NCI-H2171 (cell line): ENCODE measurements at places on chromosomes 4 and X.

DNA sequence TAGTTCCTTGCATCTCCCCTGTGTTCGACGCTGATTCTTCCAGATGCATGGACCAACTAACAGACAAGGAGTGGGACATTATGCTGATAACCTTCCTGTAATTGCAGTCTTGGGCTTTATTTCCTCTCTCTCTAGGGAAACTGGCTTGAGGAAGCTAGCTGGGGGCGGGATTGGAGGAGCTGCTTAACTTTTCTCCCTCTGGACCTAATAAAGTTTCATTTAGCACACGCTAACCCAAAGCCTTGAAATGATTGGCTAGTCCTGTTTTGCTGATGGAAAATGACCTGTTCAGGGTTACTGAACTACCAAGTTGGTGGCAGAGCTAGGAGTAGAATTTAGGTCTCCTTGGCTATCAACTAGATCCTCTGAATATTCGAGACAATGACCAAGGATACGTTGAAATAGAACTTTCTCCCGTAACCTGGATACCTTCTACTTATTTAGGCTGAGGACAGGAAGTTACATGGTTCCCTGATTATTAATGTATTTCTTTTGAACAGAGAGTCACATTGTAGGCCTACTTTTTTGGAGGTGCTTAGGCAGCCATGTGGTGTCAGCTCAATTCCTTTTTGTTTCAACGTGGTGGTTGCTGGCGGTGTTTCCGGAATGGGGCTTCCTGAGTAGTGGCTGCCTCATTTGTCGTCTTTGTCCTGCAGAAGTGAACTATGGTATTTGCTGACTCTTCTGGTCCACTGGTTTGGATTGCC, 2.0 kb downstream of the PGK1 start:
- no peak for DNase-seq

GRCh38 chr4:97531351-97531750, 611.9 kb downstream of the STPG2 start:
- no peak for DNase-seq

DNA sequence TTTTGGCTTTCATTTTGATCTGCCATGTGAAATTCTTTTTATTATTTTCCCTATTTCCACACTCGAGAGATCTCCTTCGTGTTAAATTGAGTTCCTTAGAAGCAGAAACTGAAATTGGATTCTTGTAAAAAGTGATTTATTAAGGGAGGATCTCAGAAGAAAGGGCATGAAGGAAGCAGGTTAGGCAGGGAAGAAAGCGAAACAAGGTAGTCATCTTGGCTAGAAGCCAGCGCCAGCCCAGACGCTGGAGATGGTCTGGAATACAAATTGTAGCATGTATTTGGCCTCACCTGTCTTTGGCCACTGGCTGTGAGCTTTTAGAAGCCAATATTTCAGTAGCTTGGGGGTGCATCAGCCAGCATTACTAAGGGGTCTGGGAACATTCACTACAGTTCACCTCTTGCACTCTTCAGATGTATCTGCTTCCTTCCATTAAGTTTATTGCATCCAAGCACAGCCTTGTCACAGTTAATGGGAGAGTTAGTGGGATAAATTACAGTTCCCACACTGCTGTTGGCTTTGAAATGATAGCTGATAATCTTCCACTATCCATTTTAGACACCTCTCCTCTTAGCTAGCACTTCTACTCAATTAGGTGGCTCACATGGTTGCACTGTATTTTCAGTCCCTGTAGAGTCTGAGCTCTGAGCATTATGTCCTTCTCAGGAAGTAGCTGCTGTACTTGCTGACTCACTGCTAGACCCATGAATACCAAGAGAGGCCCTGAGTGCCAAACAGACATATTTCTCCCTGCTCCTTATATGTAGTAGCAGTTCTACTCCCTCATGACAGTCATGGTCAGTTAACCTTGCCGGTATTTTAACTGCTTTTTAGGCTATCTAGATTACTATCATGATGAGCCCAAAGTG, 14.6 kb downstream of the GRXCR1 start:
- DNase-seq = no peak

DNA sequence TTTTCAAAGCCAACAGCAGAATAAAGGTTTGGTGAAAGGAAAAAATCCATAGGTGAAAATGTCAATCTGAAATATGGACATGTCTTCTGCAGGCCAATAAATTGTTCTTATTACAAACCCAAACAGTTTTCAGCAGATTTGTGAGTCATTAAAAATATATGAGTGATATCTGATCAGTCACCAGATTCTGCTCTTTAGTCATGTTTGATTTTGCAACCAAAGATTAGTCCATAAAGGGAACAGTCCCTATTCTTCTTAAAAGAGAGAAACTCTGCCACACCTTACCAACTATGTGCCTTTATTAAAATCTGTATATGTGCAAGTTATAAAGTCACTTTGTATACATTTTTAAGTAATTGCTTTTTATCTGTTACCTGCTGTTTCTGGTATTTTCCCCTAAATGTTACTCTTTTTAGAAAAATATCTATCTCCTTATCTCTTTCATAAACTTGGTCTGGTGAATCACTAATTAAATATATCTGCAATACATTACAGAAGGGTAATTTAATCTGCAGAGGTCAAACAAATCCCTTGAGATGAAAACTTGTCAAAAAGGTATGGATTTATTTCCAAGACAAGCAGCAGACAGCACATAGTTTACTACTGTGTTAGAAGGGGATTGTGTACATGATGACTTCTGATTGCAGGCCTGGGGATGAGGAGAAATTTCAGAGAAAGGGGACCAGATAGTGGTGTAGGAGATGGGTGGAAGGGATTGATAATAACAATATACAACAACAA, 322.9 kb upstream of the NWD2 start:
- no peak for DNase-seq

DNA sequence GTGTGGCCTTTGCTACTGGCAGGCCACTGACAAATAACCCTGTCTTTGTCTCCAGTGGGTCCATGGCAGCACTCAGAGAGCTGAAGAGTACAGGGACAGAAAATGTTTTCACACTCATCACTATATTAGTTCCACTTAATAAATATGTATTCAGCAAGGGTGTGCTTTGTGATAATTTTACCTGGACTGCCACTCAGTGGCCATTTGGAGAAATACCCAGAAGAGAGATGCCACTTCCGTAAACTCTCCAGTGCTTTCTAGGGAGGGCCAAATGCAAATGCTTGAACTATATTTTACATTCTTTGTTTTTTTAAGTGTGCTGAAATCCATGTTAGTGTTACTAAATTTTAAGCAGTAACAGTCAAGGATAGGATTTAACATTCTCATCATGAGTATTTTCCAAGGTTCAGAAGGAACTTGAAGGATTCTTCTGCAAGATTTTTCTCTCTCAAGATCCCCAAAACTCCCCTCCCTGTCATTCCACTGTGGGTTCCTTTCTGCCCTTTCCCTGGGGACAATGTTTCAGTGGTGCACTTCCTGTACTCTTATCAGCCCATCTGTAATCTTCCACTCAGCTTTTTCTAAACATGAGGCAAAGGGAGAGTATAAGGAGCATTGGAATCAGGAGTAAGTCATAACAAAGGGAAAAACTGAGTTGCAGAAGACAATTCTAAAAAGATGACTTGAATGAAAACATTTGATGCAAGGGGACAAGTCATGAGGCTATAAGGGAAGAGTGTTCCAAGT, 46.0 kb downstream of the TFDP3 start:
- DNase-seq = no peak

GRCh38 chr4:76208005-76208765, 5.4 kb downstream of the SCARB2 start:
- DNase-seq = peak; percentile 17
